ENCODE measurements at places on chromosomes 5 and 9.
A peak's percentile ranks its signal among the peaks of the same experiment; 100 is the strongest.

DNA sequence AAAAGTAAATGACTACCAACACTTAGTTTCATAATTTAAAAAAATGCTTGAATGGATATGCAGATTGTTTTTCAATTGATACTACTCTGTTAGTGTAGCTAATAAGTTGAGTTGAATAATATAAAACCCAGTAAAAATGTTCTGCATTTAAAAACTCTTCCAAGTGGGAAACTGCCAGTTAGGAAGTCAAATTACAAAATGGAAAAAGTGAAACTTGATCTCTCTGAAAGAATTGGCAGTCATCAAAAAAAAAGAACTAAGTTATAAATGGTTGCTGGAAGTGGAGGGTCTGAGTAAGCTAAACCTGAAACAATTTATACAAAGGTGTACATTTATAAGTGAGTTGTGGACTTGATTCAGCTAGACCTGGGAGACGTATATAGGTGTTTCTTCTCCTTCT lies 52.4 kb downstream of the VCAN start:
- no peak for DNase-seq

- no peak for DNase-seq
These were observed 75.9 kb downstream of the IRX2 start for GRCh38 chr5:2675548-2675947.

GRCh38 chr9:78898234-78898633 lies 601.3 kb downstream of the PSAT1 start:
- no peak for DNase-seq

- no peak for DNase-seq
These were observed 17.1 kb upstream of the MATR3 start for GRCh38 chr5:139276426-139276825.

DNA sequence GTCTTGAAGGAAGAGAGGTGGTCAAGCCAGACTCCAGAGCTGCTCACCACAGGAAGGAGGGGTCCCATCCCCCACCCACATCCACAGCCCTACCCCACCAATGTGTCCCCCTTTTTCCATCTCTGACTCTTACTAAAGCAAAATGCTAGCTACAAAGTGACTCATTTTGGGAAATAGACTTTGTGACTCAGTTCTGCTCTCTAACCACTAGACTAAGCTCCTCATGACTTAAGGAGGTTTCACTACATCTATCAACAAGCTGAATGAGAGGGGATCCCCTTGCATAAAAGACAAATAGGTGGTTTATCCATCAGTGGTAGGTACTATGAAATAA lies 35.1 kb upstream of the ADRB2 start:
- no peak for DNase-seq

DNA sequence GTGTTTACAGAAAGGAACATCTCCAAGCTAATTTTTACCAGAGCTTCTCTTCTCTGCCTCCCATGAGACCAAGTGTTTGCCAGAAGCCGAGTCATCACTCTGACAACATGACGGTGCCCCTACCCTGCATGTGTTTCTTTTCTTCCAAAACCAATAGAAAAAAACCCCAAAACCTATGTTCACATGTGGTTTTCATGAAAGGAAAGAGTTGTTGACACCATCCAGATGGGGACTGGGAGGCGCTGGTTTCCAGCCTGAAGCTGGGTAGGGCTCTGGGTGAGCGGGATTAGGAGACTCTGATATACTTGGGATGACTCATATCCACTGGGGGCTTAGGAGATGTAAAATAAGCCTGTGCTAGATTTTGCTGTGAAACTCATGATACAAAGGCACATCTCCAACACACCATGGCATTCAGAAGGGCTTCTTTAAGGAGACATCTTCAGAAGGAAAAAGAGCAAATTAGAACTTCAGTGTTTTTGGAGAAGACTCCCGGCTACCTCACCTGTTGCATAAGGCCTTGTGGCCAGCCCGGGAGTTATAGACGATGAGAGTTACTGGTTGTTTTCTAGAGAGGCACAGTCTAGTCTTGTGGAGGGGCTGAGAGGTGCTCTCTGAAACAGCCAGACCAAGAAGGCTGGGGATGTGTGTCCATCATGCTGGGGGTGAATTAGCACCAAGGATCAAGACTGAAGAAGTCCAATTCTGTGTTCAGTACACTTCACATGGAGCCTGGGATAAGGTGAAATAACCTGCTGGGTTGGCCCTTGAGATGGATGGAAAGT lies 108.9 kb upstream of the LHFPL2 start:
- no peak for DNase-seq

GRCh38 chr9:87280421-87280820 lies 217.2 kb upstream of the DAPK1 start:
- no peak for DNase-seq

GRCh38 chr5:71925608-71926091 lies 181.6 kb upstream of the MAP1B start:
- no peak for DNase-seq

DNA sequence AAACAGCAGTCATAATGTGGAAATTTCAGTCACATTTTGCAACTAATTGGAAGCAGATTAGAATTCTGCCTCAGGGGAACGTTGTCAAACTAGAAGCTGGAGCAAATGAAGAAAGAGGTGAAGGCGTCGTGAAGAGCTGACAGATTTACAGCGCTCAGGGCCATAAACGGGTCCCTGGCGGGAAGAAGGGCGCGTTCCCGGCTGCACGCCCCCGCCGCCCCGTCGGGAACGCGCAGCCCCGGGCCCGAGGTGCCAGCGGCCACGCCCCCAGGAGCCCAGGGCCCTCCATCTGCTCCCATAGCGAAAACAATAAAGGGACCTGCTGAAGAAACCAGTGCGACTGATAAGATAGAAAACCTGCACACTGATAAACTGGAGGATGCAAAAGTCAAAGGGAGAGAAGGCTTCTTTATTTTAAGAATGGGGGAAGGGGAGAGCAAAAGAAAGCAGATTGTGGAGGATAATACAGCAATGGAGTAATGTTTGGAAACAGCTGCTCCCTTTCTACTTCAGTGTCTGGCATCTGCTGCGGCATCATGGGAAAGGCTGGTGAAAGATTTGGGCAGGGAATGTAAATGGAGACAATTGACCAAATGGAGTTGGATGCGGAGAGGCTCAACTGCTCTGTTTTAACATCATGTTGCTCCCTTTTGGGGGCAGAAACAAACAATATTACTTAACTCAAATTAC lies 11.1 kb downstream of the ZNF608 start:
- no peak for DNase-seq

- no peak for DNase-seq
These were observed 544 bp upstream of the SNX24 start for GRCh38 chr5:122844910-122845228.

DNA sequence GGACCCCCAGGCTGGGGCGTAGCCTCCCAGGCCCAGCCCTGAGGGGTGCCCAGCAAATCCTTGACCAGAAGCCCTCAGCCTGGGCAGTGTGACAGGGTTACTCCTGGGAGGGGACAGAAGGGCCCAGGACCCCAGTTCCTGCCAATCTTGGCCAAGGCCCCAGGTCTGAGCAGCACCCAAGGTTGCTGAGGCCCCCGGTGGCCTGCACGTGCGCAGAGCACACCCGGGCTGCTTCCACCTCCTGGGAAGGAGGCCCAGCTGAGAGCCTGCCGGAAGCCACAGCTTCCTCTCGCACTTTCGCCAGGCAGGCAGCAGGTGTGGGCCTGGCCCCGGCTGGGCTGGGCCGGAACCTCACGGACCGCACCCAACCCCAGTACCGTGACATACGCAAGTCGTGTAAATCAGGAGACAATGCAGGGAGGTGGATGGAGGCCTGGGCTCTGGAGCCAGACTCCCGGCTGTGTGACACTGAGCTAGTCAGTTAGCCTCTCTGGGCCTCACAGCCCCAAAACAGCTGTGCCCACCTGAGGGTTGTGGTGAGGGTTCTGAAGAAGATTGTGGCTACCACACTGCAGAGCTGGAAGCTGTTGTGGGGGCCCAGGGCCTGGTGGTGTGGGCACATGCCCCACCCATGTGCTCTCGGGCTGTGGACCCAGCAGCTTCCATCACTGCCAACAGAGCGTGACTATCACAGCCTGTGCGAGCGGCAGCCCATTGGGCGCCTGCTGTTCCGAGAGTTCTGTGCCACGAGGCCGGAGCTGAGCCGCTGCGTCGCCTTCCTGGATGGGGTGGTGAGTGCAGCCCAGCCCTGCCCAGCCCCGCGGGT lies 5.1 kb downstream of the GRK6 start:
- DNase-seq: peak; percentile 37

- DNase-seq: no peak
These were observed 202.3 kb upstream of the SGCD start for GRCh38 chr5:156124708-156125107.

DNA sequence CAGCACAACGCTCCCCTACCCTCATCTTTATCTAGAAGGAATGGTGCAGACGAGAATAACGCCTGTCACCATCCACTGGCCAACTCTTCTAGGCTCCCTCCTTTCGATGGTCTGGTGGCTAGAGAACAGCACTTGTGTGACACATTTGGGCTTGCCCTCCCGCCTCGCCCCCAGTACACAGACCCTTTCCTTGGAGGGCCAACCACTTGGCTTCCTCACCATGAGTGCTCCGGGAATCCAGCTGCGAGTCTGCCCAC lies 1.4 kb downstream of the GNAQ start:
- no peak for DNase-seq

- DNase-seq: no peak
These were observed 87.1 kb downstream of the SLC38A9 start for GRCh38 chr5:55624841-55625588.

GRCh38 chr9:93974151-93974550 lies 19.0 kb upstream of the BARX1 start:
- no peak for DNase-seq

Measured in stimulated activated CD8-positive, alpha-beta memory T cell treated with anti-CD3 and anti-CD28 coated beads, Interleukin-2, amount 100 ng/mL, for 1 hour (primary cell).